Ovary (tissue), 10 donors: ENCODE measurements at places on chromosomes 5 and 9.

DNA sequence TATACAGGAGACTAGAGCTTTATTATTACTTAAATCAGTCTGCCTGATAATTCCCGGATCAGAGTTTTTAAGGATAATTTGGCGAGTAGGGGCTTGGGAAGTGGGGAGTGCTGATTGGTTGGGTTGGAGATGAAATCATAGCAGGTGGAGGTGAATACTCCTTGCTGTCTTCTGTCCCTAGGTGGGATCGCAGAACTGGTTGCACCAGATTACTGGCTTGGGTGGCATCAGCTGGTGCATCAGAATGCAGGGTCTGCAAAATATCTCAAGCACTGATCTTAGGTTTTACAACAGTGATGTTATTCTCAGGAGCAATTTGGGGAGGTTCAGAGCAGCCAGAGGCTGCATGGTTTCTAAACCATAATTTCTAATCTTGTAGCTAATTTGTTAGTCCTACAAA, 68.1 kb downstream of the KIF4B start:
- no peak for DNase-seq

- no peak for DNase-seq
Observed at GRCh38 chr5:178086266-178086665, 27.1 kb upstream of the N4BP3 start.

DNA sequence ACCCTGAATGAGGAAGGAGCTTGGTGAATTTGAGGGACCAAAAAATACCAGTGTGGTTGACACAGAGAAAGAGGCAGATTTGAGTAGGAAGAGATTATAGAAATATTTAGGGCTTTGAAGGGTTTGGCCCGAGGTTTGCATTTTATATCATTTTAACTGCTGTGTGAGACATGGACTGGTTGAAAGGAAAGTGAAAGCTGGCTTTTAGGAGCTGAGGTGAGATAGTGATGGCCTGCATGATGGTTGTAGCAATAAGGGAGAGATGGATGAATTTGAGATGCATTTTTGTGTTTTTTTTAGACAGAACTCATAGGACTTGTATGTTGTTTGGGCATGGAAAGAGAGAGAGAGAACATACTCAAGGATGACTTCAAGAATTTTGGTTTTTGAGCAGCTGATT, 21.7 kb downstream of the FER start:
- no peak for DNase-seq

GRCh38 chr5:136021016-136021405, 7.8 kb upstream of the TGFBI start:
- DNase-seq, result no peak
